NCI-H1694 treated with DMSO at 0.1 percent for 48 hours (cell line): ENCODE measurements at places on chromosomes 4 and X.
A peak's percentile ranks its signal among the peaks of the same experiment; 100 is the strongest.

DNA sequence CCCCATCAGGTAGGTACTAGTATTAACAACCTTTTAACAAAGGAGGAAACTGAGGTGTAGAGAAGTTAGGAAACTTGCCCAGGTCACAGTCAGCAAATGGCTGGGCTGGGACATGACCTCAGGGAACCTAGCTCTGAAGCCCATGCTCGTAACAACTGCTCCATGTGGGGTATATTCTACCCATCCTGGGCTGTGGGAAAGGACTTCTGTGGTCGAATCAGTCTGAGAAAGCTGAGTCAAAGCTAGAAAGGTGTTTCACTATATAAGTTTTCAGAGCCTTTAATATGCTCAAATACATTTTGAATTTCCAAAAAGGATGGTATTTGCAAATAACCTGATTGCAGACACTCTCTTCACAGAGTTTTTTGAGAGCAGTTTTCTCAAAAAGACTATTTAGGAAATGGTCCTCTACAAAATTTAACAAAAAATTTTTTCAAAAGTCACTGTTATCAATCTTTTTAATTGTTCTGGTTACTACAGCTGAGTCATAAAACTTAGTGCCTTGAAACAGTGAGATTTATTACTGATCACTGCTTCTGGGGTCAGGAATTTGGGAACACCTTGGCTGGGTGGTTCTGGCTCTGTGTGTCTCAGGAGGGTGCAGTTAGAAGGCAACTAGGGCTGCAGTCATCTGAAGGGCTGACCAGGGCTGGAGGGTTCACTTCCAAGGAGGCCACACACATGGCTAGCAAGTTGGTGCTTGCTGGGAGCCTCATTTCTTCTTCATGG is 53.6 kb downstream of the NSG1 start:
- DNase-seq = no peak

DNA sequence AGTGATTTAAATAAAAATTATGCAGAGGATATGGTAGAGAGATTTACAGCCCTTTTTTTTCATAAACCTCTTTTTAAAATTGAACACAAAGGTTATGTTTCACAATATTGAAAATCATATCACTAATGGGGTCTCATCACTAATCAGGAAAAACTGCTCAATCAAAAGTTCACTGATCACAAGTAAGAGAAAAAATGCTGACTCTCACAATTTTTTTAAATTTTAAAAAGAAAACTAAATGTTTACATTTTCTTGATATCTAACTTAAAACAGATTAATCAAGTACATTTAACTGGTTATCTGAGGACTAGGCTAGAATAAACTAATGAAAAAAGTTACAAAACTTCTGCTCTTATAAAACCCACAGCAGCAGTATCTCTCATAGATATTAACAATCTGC is 8.5 kb downstream of the LAMTOR3 start:
- DNase-seq = no peak

DNA sequence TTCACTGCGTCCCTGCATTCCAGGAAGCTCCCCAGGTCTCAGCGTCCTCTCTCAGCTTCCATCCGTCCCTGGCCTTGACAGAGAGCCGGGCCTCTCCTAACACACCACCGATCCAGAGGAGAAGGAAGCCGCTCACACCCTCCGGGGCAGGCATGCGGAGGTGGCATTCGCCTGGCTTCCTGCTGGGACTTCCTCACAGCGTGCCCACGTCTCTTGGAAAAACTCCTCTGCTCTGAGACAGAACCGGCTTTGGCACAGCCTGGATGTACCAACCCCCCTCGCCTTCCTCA is 3.2 kb downstream of the CTAG2 start:
- no peak for DNase-seq

- DNase-seq = no peak
Observed at GRCh38 chr4:5133201-5133600, 81.9 kb downstream of the STK32B start.

DNA sequence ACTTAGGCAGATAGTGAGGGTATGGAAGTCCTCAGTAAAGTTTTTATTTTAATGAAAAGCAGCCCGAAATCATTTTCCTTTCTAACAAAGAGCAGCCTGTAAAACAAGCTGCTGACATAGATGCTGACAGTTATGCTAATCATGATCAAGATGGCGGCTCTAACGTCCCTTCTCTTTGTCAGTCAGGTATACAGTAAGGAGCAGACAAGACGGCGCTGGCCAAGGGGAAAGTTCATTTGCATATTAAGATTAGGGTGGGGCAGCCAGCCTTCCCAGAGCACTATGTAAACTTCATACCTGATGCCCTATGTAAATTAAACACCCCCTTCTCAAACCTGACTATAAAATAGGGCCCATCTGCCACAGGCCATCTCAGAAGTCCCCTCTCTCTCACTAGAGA is 76.9 kb downstream of the MAGEB10 start:
- no peak for DNase-seq

DNA sequence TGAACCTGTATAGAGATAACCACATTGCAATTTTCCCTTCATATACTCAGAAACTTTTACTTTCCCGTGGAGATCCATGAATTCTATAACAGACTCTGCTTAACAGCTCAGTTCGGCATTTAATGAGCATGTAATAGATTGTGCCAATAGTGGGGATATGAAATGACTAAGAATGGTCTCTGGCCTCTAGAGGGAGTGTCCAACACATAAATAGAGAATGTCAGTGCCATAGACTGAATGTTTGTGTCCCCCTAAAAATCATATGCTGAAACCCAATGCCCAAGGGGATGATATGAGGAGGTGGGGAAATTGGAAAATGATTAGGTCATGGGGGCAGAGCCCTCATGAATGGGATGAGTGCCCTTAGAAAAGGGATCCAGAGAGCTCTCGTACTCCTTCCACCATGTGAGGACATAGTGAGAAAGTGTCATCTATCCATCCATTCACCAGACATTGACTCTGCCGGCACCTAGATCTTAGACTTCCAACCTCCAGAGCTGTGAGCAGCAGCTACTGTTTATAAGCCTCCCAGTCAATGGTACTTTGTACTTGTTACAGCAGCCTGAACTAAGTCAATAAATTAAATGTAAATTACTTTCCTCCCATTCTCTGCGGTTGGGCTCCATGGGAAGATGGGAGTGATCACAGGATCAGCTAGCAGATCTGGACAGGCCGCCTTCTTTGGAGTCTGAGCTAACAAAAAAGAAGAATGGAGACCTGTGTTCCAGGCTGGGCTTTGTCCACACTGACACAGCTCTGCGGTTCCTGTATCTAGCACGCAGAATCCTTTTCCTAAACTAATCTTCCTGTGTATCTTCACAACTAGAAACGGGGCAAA is 28.1 kb upstream of the HPSE start:
- DNase-seq = no peak

DNA sequence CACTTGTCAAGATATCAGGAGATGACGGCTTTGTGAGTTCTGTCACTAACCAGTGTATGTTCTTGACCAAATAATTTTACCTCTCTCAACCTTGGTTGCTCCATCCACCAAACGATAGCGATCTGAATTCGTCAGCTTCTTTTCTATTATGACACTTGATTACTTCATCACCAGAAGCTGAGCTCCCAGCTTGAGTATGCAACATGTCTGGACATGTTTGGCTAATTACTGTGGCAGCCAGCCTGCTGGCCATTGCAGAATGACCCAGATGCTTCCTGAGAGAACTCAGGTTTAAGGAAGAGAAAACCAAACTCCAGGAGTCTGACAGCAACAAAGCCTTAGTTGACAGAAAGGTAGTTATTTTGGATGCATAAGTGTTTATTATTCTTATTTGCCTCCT is 46.4 kb upstream of the PARM1 start:
- DNase-seq = no peak

GRCh38 chr4:98506462-98507132 is 151.8 kb downstream of the TSPAN5 start:
- no peak for DNase-seq

GRCh38 chrX:140521393-140521792 is 16.5 kb upstream of the SOX3 start:
- no peak for DNase-seq

DNA sequence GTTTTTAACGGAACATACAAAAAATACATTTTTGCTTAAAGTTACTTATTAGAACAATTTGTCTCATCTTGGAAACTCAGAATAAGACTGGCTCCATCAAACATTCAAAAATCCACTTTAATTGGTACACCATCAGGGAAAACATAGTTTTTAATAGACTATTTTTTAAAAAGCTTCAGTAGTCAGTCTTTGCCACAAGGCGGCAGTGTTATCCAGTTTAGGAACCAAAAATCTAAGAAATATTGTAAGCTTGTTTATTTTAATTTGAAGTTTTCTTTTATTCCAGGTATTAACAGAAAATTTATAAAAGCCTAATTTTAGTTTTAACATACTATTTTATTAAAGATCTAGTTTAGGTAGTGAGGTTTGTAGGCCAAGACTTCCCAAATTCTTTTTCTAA is 107.7 kb downstream of the APOOL start:
- peak; percentile 3 for DNase-seq

- DNase-seq = no peak
Observed at GRCh38 chr4:89570931-89571330, 263.3 kb upstream of the GPRIN3 start.

DNA sequence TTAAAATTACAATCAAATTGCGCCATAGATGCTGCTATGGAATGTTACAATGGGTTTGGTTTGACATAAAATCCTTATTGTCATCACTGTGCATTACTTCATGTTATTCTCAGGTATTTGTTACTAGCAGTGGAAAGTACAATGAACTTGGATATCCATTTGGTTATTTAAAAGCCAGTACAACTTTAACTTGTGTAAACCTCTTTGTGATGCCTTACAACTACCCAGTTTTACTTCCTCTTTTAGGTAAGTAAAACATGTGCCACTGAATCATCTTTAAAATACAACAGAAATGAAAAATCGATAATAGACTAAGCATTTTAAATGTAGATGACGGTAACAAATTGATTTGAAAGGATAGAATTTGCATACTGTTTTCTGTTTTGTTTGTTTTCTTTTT is 35.6 kb downstream of the INTS6L start:
- no peak for DNase-seq

GRCh38 chrX:8849945-8850344 is 48.8 kb upstream of the FAM9A start:
- DNase-seq = no peak

- no peak for DNase-seq
Observed at GRCh38 chrX:97039363-97040029, 155.8 kb downstream of the RPA4 start.

- DNase-seq = no peak
Observed at GRCh38 chrX:152165033-152165743, 26.8 kb upstream of the MAGEA10 start.

DNA sequence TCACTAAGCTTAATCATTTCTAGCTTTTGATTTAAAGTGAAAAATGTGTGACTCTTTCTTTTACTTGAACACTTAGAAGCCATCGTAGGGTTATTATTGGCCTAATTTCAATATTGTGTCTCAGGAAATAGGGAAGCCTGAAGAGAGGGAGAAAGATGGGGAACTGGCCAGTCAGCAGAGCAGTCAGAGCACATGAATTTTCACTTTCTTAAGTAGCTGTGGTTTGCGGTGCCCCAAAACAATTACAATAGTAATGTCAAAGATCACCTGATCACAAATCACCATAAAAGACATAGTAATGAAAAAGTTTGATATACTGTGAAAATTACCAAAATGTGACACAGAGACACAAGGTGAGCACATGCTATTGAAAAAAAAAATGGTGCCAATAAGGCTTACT is 45.5 kb downstream of the CENPC start:
- DNase-seq = no peak
